ENCODE measurements at places on chromosomes 2 and 18. TPM values are rescaled to one million over a fixed set of nuclear protein-coding genes. Genes with fewer than 3 reads are reported as not detected.

Gene ANKRD36B
- 12.7 TPM for total RNA-seq

Gene ERLEC1
- total RNA-seq, result 36.3 TPM

Gene KLHL14
- total RNA-seq, result not detected

Gene NPAS2
- 32.0 TPM for total RNA-seq

DNA sequence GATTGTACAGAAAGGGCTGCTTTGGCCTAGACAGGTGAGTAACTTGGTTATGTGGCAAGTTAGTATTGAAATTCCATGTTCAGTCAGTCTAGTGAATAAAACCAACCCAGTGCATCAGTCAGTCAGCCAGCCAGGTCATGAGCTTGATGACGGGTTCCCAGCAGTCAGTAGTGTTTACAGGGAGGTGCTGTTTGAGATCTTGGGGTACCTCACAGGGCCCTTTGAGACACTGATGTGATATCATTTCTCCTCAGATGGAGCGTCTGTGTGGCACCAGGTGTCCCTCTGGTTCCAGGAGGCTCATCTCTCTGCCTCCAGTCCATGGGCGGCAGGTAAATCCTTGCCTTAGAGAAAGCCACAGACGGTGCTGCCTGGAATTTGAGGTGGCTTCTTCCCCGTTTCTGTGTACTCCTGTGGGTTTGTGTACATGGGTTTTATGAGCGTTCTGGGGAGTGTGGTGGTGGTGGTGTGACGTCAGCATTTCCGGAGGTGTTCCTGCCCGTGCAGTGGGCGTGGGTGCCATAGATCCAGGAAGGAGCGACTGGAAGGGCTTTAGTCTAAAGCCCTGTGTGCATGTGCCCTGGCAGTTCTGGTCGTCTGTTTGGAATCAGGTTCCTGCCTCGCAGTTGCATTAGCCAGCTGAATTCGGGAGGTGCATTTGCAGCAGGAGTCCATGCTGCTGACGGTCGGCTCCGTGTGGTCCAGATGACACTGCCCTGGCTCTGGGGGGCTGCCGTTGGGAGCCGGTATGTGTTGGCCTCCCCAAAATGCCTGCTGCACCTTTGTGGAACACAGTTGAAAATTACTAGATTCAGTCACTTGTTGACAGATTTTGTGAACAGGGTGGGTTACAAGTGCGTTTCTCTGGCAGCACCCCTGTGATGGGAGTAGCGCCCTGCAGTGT lies 2.1 kb downstream of the CTDP1 start:
- no peak for DNase-seq

DNA sequence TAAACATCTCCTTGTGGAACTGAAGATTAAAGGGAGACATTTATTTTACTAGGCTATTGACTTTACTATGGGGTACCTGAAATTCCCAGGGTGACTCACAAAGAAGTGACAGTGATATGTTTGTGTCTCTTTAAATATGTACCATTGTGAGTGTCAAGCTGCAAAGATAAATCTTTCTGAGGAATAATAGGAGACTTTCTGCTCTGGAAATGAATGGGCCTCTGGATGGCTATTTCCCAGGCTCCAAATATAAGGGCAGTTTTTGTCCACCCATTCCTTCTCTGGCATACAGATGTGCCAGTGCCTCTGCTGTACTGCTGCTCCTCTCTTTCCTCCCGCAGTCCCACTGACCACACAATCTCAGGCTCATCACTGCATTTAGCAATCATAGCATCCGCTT lies 586.4 kb upstream of the CNTNAP5 start:
- DNase-seq, result no peak

- no peak for DNase-seq
These were observed 215.2 kb upstream of the SIX2 start for GRCh38 chr2:45224321-45224992.

DNA sequence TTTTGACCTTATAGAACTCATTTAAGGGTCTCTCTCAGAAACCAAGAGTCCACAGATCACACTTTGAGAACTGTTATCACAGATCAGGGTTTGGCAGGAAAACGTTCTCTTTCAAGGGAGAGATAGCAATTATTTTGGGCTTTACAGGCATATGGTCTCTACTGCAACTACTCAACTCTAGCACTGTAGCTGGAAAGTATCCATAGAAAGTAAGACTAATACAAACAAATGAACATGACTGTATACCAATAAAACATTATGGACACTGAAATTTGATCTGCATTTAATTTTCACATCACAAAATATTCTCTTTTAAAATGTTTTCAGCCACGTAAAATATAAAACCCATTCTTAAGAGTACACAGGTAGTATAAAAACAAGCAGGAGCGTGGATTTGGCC lies 100.5 kb downstream of the TRIP12 start:
- no peak for DNase-seq

DNA sequence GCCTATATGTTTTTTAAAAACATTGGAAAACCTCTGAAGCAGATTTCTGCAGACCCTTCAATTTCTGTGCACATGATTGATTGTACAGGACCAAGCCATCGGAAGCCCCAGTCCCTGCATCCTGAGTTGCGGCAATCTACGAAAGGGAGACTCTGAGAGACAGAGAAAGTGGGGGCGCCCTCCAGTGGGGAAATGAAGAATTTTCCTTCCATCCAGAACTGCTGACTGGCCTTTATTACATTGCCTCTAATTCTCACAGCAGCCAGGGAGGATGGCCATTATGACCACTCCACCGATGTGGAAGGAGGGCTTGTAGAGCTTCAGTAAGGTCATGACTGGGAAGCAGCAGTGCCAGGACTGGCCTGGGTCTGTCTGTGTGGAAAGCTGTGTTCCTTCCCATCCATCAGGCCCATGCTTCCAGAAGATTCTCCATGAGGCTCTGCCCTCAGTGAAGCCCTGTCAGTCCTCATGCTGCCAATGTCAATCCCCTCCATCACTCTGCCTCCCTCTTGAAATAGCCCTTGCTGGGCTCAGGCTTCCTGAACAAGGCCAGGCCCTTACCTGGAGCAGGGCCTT lies 20.0 kb upstream of the RESP18 start:
- DNase-seq, result peak; percentile 51

DNA sequence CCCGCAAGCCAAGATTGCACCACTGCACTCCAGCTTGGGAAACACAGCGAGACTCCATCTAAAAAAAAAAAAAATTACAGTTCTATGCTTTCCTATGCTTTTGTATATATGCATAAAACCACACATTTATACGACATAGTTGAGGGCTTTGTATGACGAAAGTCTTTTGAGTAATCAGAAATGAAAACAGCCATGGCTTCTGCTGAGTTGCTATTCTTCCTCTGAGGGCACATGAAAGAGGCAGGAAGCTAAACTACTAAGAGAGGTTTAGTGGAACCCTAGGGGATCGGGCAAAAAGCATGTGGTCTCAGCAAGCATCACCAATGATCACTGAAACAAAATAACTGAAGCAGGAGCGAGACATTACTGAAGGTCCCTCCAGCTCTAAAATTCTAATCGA lies 99.6 kb downstream of the ZAP70 start:
- no peak for DNase-seq

- peak; percentile 48 for DNase-seq
These were observed 38.5 kb downstream of the ANO7 start for GRCh38 chr2:241226723-241227572.

DNA sequence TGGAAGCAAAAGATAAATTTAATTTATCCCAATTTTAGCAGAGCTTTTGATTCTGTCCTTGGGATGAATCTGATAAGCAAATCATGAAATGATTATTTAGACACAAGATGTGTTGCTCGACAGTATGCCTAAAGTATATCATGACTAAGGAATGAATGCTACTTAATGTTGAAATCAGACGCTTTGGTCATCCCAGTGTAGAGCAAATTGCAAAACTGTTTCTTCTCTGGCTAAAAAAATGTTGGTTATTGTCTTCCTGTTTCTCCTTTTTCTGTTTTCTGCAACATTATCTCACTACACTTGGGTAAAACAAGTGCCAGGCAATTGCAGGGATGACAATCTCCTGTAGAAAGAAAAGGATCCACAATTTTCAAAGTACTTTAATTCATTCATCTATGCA lies 66.4 kb downstream of the BABAM2 start:
- DNase-seq, result no peak

DNA sequence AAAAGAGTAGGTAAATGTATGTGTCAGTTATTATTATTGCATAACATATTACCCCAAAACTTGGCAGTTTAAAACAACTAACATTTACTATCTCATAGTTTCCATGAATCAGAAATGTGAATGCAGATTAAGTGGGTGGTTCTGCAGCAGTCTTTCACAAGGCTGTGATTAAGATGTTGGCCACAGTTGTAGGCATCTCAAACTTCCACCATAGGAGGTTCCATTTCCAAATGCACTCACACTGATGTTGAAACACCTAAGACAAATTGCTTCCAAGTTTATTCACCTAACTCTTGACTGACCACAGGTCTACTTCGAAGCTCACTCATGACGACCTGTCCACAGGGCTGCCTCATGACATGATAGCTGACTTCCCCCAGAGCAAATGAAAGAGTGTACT lies 360.8 kb downstream of the GRB14 start:
- no peak for DNase-seq

- no peak for DNase-seq
These were observed 971.3 kb upstream of the FAM98A start for GRCh38 chr2:34570266-34570872.

DNA sequence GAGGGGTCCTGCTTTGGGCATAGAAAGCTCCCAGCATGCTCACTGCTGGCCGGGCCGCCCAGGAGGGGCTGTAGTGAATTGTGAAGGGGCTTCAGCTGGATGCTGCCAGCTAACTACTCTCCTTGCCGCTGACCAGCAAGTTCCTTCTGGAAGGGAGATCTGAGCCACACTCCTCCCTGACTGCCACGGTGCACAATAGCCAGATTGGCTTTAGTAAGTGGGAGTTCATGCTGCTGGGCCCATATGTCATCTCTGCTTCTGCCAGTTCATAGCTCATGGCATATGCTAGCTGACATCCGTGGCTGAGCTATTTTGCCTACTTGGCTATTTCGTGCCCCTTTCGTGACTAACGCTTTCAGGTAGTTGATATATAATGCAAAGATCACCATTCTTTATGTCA lies 51.6 kb upstream of the ROCK2 start:
- DNase-seq, result no peak

- DNase-seq, result peak; percentile 75
These were observed 60.1 kb downstream of the EMILIN2 start for GRCh38 chr18:2906704-2907549.

GRCh38 chr2:38353402-38353801 lies 23.7 kb downstream of the ATL2 start:
- DNase-seq, result no peak

GRCh38 chr2:17791121-17791816 lies 25.0 kb upstream of the MSGN1 start:
- DNase-seq, result no peak

DNA sequence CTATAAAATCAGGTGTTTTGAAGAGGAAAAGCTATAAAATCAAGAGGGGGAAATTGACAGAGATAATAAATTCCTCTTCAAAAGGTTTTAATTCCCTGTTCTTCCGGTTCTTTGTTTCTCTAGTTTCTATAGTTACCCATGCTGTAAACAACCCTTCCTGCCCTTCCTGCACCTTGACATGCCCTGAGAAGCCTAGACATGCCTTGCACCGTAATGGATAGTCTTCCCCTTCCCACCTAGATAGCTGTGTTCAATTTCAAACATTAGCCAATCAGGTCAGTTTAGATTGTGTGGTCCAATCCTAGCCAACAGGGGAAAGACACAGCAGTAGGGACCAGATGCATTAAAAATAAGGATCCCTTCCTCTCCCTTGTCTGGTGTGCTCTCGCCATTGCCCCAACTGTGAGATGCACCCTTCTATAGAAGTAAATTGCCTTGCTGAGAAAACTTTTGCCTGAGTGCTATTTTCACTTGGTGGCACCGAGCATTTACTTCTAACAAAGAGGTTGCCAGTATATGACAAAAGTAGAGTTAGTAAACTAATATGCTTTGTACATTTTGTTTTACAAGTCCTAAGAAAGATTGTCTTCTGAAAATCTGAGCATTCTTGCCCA lies 27.1 kb downstream of the SULT1C4 start:
- no peak for DNase-seq
